ENCODE measurements at places on chromosomes 6 and 20.

- DNase-seq, result peak; percentile 22
These were observed 569.7 kb upstream of the CITED2 start for GRCh38 chr6:139944131-139944530.

- DNase-seq, result no peak
These were observed 47.4 kb upstream of the SAMD3 start for GRCh38 chr6:130269969-130270635.

DNA sequence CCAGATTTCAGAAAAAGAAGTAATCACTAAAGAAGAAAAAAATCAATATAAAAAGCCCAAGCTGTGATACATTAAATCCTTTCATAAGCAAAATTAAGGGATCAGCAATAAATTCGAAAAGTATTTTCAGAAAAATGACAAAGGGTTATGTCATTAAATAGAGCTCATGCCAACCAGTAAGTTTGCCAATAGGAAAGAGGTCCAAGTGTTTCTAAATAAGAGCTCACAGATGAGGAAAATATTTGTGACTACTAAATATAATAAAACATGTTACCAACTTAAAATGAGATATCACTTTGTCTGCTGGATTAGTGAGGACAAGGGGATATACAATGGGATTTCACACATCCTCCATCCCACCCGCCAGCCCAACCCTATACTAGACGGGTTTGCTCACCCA lies 140.3 kb upstream of the EYA4 start:
- DNase-seq, result no peak

DNA sequence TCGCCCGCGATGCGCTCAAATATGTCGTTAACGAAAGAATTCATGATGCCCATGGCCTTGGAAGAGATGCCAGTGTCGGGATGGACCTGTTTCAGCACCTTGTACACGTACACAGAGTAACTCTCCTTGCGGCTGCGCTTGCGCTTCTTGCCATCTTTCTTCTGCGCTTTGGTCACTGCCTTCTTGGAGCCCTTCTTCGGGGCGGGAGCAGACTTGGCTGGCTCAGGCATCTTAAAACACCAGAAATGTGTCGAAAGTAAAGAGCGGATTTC lies 36.4 kb downstream of the HFE start:
- no peak for DNase-seq

GRCh38 chr6:12340488-12340818 lies 50.3 kb downstream of the EDN1 start:
- DNase-seq, result no peak

GRCh38 chr20:1415667-1416468 lies 23.0 kb upstream of the FKBP1A start:
- no peak for DNase-seq

- no peak for DNase-seq
These were observed 368.1 kb upstream of the MARCKS start for GRCh38 chr6:113488812-113489685.

GRCh38 chr6:45415315-45415714 lies 37.6 kb upstream of the SUPT3H start:
- DNase-seq, result no peak

DNA sequence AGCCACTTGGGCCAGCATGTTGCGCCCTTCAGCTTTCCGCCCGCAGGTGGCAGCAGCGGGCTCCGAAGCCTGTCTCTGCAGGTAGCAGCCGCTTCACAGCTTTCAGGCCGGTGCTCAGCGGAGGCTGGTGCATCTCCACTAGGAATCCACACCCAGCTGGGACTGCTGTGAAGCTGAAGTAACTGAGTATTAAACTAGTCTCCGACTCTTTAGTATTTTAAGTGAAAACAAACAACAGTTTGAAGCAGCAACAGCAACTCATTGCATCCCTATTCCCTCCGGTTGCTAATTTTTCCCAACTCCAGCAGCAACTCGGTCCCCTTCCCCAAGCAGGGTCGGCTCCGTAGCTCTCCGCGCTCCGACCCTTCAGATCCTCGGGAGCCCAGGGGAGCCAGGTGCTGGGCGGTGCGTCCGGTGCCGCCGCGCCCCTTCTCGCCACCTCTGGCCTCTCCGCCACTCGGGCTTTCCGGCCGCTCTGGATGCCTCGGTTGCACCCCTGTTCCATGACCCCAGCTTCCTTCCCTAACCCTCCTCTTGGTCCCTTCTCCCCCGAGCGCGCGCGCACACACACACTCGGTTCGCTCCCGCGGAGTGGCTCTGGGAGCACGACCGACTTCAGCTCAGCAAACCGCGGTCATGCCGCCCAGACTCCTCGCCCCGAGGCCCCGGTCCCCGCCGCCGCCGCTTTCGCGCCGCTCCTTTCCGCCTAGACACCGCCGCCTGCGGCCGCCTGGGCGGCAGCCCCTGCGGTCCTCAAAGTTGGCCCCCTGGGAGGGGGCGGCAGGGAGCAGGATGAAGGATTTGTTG lies 765 bp upstream of the NKAIN2 start:
- DNase-seq, result peak; percentile 63

- no peak for DNase-seq
These were observed 441.3 kb downstream of the CDC5L start for GRCh38 chr6:44828780-44829179.

- DNase-seq, result no peak
These were observed 656.1 kb downstream of the EPHA7 start for GRCh38 chr6:92763274-92763584.

- DNase-seq, result no peak
These were observed 161.3 kb upstream of the AGPAT4 start for GRCh38 chr6:161434921-161435747.

DNA sequence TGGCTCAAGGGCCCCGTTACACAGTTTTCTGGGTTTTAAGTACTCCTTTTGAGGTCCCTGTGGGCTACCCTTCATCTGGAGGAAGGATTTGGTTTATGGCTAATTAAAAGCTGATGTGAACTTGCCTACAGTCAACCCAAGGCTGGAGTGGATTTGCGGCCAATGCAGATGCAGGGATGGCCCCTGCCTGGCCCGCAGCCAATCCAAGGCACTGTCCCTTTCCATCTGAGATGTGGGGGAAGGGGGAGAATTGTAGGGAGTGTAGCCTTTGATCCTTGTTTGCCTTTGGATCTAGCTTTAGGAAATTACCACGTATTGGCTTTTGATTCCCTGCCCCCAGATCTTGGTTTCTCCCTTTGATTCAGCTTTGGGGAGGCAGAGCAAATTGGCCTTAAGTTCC lies 128.0 kb upstream of the GGTLC1 start:
- no peak for DNase-seq

DNA sequence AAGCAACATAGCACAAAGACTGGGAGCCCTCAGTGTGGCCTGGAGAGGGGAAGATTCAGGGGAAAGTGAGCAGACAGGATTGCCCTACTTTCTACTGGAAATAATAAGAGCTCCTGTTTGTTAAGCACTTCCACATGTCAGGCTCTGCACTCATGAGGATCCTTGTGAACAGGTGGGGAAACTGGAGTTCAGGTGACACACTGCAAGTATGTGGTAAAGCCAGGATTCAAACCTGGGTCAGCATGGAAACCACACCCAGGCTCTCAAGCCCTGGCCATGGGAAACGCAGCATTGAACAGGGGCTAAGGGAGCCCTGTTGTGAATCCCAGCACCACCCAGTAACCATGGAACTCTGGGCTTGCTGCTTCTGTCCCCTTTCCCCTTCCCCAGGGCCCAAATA lies 42.8 kb upstream of the ID1 start:
- DNase-seq, result no peak

DNA sequence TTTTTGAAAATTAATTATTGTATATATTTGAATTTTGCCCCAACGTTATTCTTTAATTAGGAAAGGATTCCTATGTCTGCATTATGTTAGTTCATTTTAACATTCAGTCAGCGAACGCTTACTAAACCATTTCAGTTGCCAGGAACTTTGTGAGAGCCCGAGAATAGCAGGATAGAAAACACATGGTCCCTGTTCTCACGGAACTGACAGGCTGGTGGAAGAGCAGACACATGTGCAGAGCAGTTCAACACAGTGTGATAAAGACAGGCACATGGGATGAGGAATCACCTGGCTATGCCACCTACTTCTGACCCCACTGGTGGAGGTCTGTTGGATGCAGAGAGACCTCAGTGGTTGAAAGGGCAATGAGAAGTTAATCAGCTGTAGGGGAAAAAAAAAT lies 367.2 kb downstream of the EPM2A start:
- no peak for DNase-seq

Measured in NCI-H1417 treated with DMSO at 0.1 percent for 48 hours (cell line).